ENCODE measurements at places on chromosomes 13 and 19.

GRCh38 chr13:23736541-23736940, 152.7 kb downstream of the MIPEP start:
- DNase-seq: no peak

- DNase-seq: no peak
Measured at GRCh38 chr13:79481685-79482052, 714 bp downstream of the NDFIP2 start.

- DNase-seq: no peak
Measured at GRCh38 chr19:39318071-39318470, 2.6 kb downstream of the LRFN1 start.

GRCh38 chr13:44969551-44970484, 19.5 kb downstream of the NUFIP1 start:
- DNase-seq: no peak

GRCh38 chr19:38303517-38304351, at the start of gene C19orf33:
Gene C19orf33, plus strand, starts transcription at chr19:38304251. Its CDS starts 11 bp downstream, at chr19:38304262.
- no peak for DNase-seq

- no peak for DNase-seq
Measured at GRCh38 chr13:80469853-80470381, 129.0 kb upstream of the SPRY2 start.

GRCh38 chr19:31675193-31675913, 326.1 kb upstream of the TSHZ3 start:
- DNase-seq: no peak

GRCh38 chr13:37403776-37404527, 194.6 kb downstream of the POSTN start:
- DNase-seq: no peak

- DNase-seq: no peak
Measured at GRCh38 chr13:98878486-98879126, 99.3 kb downstream of the DOCK9 start.
